Stimulated activated CD8-positive, alpha-beta memory T cell treated with anti-CD3 and anti-CD28 coated beads, Interleukin-15, amount 100 ng/mL, for 4 hours (primary cell): ENCODE measurements at places on chromosomes 12 and 14.

- DNase-seq = no peak
These were observed 121.6 kb downstream of the TMEM132C start for GRCh38 chr12:128388461-128389000.

DNA sequence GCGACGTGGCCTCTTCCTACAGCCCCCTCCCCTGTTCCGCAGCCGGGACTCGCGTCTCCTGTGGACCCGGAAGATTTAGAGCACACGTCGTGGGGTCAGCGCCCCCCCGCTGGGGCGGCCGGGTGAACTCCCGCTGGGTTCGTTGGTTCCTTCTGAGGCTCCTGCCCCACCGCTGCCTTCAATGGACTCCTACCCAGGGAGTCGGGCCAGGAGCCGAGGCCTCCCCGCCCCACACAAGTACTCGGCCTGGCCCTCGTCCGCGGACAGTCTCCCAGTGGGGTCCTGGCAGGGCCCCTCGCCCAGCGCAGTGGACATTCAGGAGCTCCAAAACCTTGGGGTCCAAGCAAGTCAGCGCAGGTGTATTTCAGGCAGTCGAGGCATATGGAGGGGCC is 1.2 kb downstream of the MMP17 start:
- DNase-seq = no peak

- no peak for DNase-seq
These were observed 70.3 kb downstream of the STON2 start for GRCh38 chr14:81329640-81330381.

- DNase-seq = no peak
These were observed 723.4 kb upstream of the MDGA2 start for GRCh38 chr14:48398675-48399282.

- no peak for DNase-seq
These were observed 12.9 kb downstream of the ABCD4 start for GRCh38 chr14:74289801-74290200.

- DNase-seq = peak; percentile 37
These were observed 2.1 kb upstream of the GPR132 start for GRCh38 chr14:105067140-105067968.

GRCh38 chr14:54866588-54866987 is 36.0 kb downstream of the GCH1 start:
- no peak for DNase-seq

DNA sequence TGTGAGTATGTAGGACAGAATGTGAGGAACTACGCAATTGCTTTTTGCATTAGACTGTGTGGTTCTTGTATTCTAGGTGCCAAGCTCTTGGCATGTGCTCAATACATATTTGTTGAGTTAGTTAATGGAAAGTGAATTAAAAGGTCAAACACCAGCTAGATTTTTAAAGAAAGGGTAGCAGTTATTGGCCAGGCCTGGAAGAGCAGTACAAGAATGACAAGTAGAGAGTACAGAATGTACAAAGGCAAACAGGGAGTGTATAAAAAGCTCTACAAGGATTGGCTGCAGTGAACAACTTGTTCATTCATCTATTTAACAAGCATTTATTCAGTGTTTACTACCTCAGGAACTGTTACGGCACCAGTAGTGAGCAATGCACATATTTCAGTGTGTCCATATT is 854.0 kb upstream of the SEL1L start:
- DNase-seq = no peak

DNA sequence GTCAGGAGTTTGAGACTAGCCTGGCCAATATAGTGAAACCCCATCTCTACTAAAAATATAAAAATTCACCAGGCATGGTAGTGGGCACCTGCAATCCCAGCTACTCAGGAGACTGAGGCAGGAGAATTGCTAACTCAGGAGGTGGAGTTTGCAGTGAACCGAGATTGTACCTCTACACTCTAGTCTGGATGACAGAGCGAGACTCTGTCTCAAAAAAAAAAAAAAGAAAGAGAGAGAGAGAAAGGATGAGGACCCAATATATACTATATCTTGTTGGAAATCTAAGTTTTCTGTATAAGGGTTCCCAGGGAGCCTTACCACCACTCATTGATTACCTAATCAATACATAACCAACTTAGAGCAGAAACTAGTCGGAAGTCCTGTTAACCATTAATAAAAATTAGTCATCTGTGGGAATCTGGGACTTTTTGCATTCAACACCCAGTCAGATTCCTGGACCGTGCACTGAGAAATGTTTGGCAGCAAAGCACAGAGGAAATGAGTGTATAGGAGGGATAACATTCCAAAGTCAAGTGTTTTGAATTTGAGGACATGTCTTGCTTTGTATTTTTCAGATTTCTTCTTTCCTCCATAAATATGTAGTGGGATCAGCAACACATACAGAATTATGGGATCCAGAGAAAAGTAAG is 44.8 kb upstream of the NR2C1 start:
- no peak for DNase-seq

DNA sequence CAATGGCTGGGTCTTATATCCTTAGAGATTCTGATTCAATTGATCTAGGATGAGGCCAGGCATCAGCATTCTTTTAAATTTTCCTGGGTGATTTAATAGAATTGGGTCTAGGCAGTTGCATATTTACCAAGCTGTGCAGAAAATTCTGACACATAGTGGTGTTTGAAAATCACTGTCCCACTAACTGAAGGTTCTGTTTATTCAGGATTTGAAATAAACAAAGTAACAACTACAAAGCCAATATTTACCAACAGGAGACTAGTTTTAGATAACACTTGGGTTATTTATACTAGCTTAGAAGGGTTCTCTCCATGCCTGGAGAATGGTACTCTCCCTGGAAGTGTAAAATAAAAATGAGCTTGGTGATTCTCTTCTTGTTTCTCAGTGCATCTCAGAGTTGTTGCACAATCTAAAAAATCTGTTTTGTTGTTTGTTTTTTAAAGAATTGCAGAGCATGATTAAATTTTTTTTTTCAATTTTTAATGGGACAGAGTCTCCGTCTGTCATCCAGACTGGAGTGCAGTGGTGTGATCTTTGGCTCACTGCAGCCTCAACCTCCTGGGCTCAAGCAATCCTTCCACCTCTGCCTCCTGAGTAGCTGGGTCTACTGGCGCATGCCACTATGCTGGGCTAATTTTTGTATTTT is 16.9 kb downstream of the BEST3 start:
- no peak for DNase-seq

- DNase-seq = no peak
These were observed 18.3 kb upstream of the SERPINA4 start for GRCh38 chr14:94542811-94543440.

DNA sequence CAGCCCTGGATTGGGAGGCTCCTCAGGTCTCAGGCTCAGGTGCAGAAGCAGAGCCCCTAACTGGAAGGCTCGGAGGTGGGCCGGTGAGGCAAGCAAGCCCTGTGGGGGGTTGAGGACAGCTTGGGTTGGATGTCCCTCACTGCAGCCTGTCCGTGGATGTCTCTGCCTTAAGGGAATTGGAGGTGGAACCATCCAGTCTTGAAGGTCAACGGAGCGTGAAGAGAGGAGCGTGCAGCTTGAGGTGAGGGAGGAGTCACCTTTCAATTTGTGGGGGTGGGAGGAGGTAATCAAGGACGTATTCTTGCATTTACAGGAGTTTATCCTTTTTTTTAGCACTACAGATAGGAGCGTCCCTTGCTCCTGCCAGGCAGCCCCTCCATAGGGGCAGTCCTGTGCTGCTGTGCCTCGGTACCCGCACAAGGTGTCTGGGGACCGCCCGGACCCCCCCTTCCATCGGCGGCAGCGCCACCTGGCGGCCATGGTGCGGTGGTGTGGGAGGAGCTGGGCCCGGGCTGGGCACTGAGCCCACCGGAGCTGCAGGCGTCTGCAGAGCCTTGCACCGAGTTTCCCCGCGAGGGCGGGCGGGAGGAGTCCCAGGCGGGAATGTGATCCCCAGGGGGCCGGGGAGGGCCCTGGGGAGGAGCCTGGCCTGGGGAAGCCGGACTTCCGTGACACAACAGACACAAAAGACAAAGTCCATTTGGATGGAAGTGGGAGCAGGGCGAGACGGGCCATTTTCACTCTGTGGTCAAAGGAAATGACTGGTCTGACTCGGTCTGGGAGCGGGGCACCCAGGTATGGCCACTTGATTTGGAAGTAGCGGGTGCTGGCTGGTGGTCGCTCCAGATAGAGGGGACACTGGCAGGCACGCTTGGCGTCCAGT is 864 bp downstream of the DNAJC22 start:
- no peak for DNase-seq

DNA sequence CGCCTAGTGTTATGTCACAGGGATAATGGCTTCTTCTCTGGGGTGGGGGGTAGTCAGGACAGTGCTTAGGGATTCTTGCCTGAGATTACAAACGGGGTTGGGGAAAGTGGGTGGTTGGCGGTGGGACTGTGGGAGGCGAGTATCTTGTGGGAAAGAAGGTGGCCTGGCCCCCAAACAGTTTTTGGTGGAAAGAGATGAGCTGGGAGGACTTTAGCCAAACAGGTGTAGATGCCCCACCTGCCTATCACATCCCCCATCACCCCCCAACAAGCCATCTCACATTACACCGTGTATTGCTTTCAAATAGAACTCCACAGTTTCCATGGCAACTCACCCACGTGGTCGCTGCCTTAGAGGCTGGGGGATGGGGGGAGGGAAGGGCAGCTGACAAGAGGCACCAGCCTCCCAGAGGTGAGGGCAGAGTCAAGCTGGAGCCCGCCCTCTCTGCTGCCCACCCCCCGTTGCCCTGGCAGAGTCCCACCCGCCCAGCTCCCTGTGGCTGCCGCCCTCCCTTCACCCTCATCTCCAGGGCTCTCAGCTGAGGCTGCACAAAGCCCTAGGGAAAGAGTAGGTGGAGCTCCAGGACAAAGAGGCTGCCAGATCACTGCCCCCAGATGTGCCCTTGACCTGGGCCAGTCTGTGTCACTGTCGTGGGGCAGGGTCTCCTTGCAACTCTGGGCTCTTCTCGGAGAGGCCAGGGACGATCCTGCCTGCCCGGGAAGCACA is 98.3 kb downstream of the LRRC74A start:
- no peak for DNase-seq

GRCh38 chr12:52361553-52361952 is 5.7 kb downstream of the KRT85 start:
- no peak for DNase-seq

DNA sequence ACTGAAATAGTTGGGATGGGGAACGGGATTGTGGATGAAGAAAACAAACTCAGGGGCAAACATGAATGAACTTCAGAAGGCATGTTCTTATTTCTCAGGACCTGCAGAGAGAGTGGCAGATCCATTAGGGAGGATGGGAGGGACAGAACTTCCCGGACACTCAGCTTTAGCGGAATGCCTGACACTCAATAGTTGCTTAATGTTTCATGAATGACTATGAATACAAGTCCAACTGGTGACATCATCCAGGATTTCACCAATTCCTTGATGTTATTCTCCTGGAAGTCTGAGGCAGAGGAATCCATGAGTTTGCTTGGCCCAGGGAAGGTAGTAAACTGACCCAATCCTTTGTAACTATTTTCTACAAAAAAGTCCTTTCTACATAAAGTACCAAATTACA is 37.8 kb upstream of the LRRC10 start:
- no peak for DNase-seq
